Dermis blood vessel endothelial cell (primary cell): ENCODE measurements at places on chromosomes 2 and 18. TPM values are rescaled to one million over a fixed set of nuclear protein-coding genes. Genes with fewer than 3 reads are reported as not detected.

DNA sequence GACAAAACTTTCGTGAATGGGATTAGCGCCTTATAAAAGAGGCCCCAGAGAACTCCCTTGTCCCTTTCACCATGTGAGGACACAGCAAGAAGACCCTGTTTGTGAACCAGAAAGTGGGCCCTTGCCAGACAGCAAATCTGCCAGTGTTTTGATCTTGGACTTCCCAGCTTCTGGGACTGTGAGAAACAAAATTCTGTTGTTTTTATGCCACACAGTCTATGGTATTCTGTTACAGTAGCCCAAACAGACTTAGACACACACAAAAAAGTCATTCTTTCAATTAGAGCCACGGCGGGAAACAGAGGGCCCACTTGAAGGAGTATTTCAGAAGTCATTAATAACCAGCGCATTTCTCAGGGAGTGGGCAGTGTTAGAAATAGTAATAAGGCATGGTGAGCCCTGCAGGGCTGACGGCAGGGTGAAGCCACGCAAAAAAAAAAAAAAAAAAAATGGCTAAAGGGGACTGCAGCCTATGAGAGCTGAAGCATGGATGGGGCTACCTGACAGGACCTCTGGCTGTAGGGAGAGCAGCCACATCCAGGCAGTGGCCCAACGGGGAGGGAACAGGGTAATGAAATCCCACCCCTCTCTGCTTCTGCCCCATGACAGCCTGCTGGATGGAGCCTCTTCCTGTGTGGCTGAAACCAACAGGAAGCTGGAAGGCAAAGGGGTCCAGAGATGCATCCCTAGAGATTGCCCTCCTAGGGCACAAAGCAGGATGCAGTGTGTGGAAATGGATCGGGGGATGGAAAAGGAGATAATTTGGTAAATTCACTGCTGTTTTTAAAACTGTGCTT is 189.3 kb downstream of the KCNS3 start:
- no peak for DNase-seq

DNA sequence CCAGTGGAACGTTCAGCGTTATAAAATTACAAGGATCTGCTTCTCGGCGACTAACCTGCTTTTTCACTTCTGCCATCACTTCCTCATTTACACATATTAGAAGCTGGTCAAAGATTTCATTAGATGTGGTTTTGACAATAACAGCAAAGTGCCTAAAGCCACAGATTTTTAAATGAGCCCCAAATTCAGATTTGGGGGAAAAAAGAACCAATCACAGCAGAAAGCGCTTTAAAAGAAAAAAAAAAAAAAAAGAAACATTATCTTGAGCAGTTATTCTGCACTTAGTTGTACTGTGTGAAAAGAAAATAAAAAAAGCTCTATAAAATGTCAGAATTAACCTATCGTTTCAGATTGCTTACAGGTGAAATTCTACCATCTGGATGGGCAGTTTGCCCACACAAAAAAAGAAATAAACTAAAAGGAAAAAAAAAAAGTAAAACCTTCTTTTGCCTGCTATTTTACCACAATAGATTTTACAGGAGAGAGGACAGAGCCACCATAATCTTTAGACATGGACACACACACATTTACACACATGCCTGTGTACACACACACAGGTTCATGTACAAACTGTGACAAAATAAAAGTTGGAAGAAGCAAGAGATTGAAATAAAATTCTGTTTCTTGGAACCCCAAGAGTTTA is 167.2 kb downstream of the TCF4 start:
- peak; percentile 32 for DNase-seq

DNA sequence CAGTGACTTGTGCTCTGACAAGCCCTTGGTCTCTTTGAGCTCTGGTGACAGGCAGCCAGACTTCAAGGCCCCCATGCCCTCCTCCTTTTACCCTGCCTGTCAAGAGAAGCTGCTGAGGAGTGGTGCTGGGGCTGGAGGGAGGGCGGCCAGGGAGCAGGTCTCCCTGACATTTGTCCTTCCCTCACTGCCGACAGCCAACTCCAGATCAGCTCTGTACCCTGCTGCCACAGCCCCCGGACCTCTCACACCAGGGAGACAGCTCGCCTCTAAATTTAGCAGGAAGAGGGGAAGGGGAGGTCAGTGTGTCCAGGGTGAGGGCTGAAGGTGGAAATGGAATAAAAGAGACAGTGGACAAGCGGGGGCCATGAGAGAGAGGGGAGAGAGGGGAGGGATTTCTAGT is 155.8 kb downstream of the TDRD15 start:
- no peak for DNase-seq

The BOLA3 gene
- 23.7 and 24.3 TPM in 2 replicates for total RNA-seq

DNA sequence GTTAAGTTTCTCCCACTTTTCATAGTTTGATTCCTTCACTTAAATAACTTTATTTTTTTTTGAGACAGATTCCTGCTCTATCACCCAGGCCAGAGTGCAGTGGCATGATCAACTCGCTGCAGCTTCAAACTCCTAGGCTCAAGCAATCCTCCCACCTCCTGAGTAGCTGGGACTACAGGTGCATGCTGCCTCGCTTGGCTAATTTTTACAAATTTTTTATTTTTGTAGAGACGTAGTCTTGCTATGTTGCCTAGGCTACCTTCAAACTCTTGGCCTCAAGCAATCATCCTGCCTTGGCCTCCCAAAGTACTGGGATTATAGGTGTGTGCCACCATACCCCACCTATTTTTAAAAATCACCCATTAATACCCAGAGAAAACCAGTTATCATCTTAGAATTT is 14.2 kb upstream of the WIPF1 start:
- no peak for DNase-seq

The SERPINB10 gene
- not detected in 2 replicates for total RNA-seq
